Activated T-cell treated with anti-CD3 and anti-CD28 coated beads, Interleukin-2, amount 50 U/mL, for 72 hours (primary cell): ENCODE measurements at places on chromosomes 7 and 10. TPM values are rescaled to one million over a fixed set of nuclear protein-coding genes. Genes with fewer than 3 reads are reported as not detected.

DNA sequence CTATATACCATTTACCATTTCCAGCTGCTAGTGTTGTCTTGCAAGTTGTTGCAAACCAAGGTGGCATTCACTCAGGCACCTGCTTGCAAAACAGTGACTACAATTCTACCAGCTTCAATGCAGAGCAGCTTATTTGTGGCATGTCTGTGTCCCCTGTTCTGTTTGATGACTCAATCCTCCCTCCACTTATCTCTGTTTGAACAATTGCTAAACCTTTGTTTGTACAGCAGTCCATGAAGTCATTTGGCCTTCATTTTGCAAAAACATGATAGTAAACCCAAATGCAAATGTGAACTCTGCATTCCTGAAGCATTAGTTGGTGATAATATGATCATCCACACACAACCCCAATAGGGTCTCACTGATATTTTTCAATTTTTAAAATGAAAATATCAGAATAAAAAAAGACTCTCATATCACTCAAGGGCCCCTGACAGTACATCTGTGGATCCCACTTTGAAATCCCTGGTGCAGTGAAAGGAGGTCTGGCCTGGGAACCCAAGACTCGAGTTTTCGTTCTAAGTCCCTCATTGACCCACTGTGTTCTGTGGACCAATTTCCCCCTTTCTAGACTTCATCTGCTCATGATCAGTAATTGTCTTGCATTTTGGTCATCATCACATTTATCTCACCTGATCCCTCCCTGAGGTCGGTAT is 425.4 kb downstream of the RPS24 start:
- H3K27me3 ChIP-seq = peaks cover 8% of the 10 kb centered on the region
- no peak overlapping the region for H3K27ac ChIP-seq
- no peak overlapping the region for H3K4me3 ChIP-seq
- H3K4me1 ChIP-seq = no peaks in the 10 kb centered on the region
- no peaks in the 10 kb centered on the region for H3K36me3 ChIP-seq

GRCh38 chr7:10888861-10889260 is 84.8 kb upstream of the PHF14 start:
- H3K4me3 ChIP-seq = peak overlapping the region; percentile 61
- no peak for DNase-seq
- no peak overlapping the region for H3K27ac ChIP-seq

DNA sequence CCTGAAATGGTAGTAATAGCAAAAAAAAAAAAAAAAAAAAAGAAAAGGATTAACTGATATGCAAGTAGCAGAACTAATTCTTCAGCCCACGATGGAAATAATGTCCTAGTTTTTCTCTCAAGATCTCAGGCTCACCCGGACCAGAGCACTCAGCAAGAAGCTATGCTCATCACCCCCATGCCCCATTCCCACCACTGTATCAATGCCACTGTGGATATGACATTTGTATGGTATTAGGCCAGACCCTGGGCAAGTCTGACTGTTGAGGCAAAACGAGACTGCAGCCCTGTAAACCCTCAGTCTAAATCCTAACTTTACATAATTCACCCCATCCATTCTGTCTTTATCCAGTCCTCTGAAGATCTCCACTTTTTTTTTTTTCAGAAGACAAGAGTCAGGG is 186.1 kb upstream of the KLF14 start:
- H3K36me3 ChIP-seq = peaks cover 12% of the 10 kb centered on the region
- H3K27me3 ChIP-seq = no peaks in the 10 kb centered on the region
- peak overlapping the region; percentile 98 for H3K27ac ChIP-seq
- peaks cover 99% of the 10 kb centered on the region for H3K4me1 ChIP-seq
- peak overlapping the region; percentile 80 for H3K4me3 ChIP-seq

- H3K27ac ChIP-seq = no peak overlapping the region
- DNase-seq = no peak
- no peaks in the 10 kb centered on the region for H3K4me1 ChIP-seq
- H3K27me3 ChIP-seq = peaks cover 5% of the 10 kb centered on the region
- H3K36me3 ChIP-seq = no peaks in the 10 kb centered on the region
- H3K4me3 ChIP-seq = no peak overlapping the region
Observed at GRCh38 chr10:116211682-116212081, 61.3 kb downstream of the GFRA1 start.

GRCh38 chr10:60957667-60958221 is 13.8 kb upstream of the RHOBTB1 start:
- H3K4me3 ChIP-seq = no peak overlapping the region
- no peak overlapping the region for H3K27ac ChIP-seq
- no peaks in the 10 kb centered on the region for H3K36me3 ChIP-seq
- DNase-seq = no peak
- H3K4me1 ChIP-seq = no peaks in the 10 kb centered on the region
- H3K27me3 ChIP-seq = peaks cover 10% of the 10 kb centered on the region

GRCh38 chr7:55570218-55570873 is 2.0 kb downstream of the VOPP1 start:
- peak overlapping the region; percentile 82 for H3K27ac ChIP-seq
- H3K4me3 ChIP-seq = peak overlapping the region; percentile 99
- H3K36me3 ChIP-seq = peaks cover 6% of the 10 kb centered on the region
- no peak for DNase-seq
- H3K4me1 ChIP-seq = peaks cover 83% of the 10 kb centered on the region

GRCh38 chr10:127905001-127905847 is 1.7 kb upstream of the PTPRE start:
- H3K36me3 ChIP-seq = no peaks in the 10 kb centered on the region
- no peak for DNase-seq
- H3K4me1 ChIP-seq = no peaks in the 10 kb centered on the region
- H3K27ac ChIP-seq = no peak overlapping the region

GRCh38 chr7:17530244-17530643 is 231.8 kb downstream of the AHR start:
- no peaks in the 10 kb centered on the region for H3K36me3 ChIP-seq
- no peak for DNase-seq
- H3K27ac ChIP-seq = no peak overlapping the region
- no peak overlapping the region for H3K4me3 ChIP-seq

DNA sequence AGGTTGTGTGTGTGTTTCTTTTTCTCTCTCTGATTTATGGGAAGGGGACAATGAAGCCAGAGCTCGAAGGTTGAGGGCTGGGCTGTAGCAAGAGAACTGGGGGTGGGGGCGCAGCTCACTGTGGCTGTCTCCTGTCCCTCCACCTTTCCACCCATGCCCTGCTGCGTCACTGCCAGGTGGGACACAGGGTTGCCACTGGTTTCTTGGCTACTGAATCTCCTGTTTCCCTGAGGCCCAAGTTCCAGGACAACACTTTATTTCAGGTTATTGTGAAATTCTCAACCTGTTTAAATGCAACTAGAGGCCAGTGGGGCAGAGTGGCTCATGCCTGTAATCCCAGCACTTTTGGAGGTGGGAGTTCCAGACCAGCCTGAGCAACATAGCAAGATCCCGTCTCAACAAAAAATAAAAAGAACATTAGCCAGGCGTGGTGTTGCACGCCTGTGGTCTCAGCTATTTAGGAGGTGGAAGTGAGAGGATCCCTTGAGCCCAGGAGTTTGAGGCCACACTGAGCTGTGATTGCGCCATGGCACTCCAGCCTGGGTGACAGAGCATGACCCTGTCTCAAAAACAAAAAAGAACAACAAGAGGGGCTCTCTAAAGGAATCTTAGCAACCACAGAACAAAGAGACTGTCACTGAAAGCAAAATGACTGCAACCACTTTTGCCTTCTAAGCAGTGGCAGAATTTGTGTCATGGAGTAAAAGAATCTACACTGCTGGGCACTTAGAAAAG is 22.6 kb downstream of the TBATA start:
- H3K4me3 ChIP-seq = no peak overlapping the region
- no peak overlapping the region for H3K27ac ChIP-seq
- peaks cover 10% of the 10 kb centered on the region for H3K27me3 ChIP-seq
- DNase-seq = no peak

DNA sequence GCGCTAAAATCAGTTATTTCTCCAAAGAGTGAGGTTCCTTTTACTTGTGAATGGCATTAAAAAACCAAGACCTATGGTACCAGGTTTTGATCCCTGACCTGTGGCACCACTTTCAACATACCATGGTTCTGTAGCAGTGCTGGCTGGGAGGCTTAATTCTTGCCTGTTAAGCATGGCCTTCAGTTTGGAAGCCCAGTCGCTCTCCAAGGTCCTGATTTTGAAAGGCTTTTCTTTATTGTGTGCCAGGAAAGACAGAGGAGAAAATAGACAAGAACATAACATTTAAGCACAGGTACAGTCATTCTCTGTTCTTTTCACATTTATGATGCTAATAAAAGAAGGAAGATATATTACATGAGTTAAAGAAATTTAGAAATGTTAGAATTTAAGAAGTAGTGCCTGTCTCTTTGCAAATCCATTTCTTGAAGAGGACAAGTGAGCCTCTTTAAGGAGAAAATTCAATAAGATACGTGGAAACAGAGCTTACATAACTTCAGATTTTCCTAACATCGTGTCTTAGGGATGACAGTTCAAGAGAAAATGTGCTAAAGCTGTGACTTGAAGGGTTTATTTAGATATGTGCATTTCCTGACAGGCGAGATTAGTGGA is 357.6 kb downstream of the DPP6 start:
- H3K4me3 ChIP-seq = no peak overlapping the region
- H3K27me3 ChIP-seq = no peaks in the 10 kb centered on the region
- no peaks in the 10 kb centered on the region for H3K4me1 ChIP-seq
- DNase-seq = no peak

DNA sequence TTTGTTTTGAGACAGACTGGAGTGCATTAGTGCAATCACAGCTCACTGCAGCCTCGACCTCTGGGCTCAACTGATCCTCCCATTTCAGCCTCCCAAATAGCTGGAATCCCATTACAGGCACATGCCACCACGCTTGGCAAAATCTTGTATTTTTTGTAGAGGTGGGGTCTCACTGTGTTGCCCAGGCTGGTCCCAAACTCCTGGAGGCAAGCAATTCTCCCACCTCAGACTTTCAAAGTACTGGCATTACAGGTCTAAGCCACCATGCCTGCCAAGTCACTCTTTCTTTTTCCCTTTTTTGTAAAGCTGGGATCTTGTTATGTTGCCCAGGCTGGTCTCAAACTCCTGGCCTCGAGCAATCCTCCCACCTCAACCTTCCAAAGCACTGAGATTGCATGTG is 8.3 kb upstream of the NPC1L1 start:
- no peaks in the 10 kb centered on the region for H3K36me3 ChIP-seq
- H3K27me3 ChIP-seq = no peaks in the 10 kb centered on the region
- DNase-seq = no peak
- no peak overlapping the region for H3K4me3 ChIP-seq

DNA sequence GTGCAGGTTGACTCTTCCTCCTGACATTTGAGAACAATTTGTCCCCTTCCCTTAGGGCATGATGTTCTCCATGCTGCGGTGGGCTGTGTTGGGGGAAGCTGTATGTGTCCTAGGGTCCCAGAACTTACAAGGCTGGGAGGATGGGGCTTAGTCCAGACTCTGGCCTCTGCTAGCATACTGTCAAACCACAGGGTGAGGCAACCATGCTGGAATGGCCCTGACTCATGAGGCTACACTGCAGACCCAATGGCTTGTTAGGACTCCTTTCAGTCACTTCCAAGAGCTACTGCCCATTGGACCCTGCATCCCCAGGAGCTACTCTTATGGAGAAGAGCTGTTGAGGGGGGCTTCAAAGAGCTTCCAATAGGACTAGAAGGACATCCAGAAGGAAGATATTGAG is 20.1 kb upstream of the FAM170B start:
- no peak overlapping the region for H3K27ac ChIP-seq
- DNase-seq = no peak
- H3K27me3 ChIP-seq = peaks cover 42% of the 10 kb centered on the region
- H3K36me3 ChIP-seq = peaks cover 2% of the 10 kb centered on the region
- no peak overlapping the region for H3K4me3 ChIP-seq
- peaks cover 9% of the 10 kb centered on the region for H3K4me1 ChIP-seq

- H3K27ac ChIP-seq = no peak overlapping the region
- no peak overlapping the region for H3K4me3 ChIP-seq
- no peaks in the 10 kb centered on the region for H3K27me3 ChIP-seq
- DNase-seq = no peak
Observed at GRCh38 chr7:18308938-18309337, 186.6 kb upstream of the HDAC9 start.

GRCh38 chr10:86654411-86655172 is at the start of gene OPN4:
Gene OPN4, plus strand, starts transcription at chr10:86654547. Its CDS starts 237 bp downstream, at chr10:86654784.
- DNase-seq = no peak
- H3K4me3 ChIP-seq = no peak within 1 kb of the TSS
- no peaks in the 10 kb centered on the region for H3K27me3 ChIP-seq

DNA sequence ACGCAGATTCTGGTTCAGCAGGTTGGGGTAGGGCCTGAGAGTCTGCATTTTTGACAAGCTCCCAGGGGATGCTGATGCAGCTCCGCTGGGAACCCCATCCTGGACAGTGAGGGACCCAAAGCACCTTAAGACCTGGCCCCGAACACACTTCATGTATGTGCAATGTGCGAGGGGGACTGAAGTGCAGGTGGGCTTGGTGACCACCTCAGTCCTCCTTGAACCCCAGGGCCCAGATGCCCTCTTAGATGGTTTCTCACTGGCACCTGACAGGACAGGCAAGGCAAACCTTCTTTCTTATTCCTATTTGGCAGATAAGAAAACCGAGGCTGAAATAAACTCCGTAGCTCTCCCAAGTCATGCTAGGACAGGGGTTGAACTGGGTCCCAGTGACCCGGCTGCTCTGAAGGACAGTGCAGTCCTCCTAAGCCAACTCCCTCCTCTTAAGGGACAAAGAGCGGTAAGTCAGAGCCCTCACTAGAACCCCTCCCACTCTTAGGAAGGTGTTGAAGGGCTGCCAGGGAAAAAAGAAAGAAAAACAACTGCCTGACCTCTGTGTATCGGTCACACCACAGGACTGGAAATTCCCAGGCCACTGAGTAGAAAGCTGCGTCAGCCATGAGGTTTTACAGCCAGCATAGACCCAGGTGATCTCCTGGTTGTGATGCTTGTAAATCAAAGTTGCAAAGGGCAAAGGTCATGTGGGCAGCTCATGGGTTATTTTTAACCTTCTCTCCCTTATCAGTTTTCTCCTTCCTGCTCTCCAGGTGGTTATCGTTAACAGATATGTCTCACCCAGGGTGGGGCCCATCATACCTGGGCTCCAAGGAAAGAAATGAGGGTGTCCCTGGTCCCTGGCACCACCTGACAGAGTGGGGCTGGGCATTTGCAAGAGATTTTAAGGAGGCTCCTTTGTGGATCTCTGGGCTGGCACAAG is 90.9 kb upstream of the SMNDC1 start:
- H3K27ac ChIP-seq = peak overlapping the region; percentile 85
- H3K4me1 ChIP-seq = peaks cover 55% of the 10 kb centered on the region
- peak overlapping the region; percentile 3 for H3K4me3 ChIP-seq
- no peaks in the 10 kb centered on the region for H3K27me3 ChIP-seq
- H3K36me3 ChIP-seq = no peaks in the 10 kb centered on the region

DNA sequence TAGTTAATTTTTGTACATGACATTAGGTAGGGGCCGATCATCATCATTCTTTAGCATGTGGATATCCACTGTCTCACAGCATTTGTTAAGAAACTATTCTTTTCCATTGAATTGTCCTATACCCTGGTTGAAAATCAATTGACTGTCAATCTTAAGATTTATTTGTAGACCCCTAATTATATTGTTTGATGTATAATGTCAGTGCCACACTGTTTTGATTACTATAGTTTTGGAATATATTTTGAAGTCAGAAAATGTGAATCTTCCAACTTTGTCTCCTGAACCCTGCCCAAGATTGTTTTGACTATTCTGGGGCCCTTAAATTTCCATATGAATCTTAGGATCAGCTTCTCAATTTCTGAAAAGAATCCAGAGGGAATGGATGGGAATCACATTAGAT is 6.6 kb upstream of the LMTK2 start:
- H3K4me1 ChIP-seq = no peaks in the 10 kb centered on the region
- no peak for DNase-seq
- H3K27ac ChIP-seq = no peak overlapping the region
- no peak overlapping the region for H3K4me3 ChIP-seq
- peaks cover 10% of the 10 kb centered on the region for H3K27me3 ChIP-seq
- peaks cover 18% of the 10 kb centered on the region for H3K36me3 ChIP-seq

The UNC5B gene
- 0.05 TPM for total RNA-seq

The MYH16 gene
- not detected for total RNA-seq

The CDNF gene
- total RNA-seq = 2.9 TPM

The UCN3 gene
- total RNA-seq = not detected

The SBDS gene
- 82.8 TPM for total RNA-seq
